ENCODE measurements at places on chromosomes 12 and 14.

- DNase-seq: no peak
Observed at GRCh38 chr14:55221968-55222367, 30.6 kb upstream of the DLGAP5 start.

DNA sequence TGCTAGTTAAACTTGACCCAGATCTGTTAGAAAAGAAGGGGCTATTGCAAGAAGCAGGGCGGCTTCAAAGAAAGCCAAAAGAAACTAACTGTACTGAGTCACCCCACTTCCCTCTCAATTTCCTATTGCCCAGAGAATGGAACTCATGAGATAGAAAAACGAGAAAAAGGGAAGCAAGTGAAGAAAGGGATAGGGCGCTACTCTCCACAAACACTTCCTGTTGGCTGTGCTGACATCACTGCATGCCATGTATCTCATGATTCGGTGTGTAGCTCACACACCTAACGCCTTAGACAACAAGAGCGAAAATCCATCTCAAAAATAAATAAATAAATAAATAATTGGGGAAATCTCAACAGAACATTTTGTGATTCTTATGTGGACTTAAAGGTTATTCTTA lies 13.0 kb upstream of the P2RX4 start:
- DNase-seq: peak; percentile 25

DNA sequence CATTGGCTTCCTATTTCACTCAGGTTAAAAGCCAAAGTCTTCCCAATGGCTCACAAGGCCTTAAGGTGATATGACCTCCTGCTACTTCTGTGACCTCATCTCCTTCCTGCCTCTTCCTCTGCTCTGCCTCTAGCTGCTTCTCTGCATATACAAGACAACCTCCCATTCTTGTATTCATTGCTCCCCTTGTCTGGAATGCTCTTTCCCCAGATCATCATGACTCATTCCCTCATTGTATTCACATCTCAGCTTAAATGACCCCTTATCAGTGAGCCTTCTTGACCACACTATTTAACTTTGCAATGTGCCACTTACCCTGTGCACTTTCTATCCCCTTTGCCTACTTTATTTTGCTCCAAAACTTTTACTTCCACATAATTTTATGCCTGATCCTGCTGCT lies 90.2 kb downstream of the PPP1R12A start:
- DNase-seq: peak; percentile 96

GRCh38 chr12:45433441-45433868 lies 217.6 kb downstream of the ANO6 start:
- DNase-seq: no peak

DNA sequence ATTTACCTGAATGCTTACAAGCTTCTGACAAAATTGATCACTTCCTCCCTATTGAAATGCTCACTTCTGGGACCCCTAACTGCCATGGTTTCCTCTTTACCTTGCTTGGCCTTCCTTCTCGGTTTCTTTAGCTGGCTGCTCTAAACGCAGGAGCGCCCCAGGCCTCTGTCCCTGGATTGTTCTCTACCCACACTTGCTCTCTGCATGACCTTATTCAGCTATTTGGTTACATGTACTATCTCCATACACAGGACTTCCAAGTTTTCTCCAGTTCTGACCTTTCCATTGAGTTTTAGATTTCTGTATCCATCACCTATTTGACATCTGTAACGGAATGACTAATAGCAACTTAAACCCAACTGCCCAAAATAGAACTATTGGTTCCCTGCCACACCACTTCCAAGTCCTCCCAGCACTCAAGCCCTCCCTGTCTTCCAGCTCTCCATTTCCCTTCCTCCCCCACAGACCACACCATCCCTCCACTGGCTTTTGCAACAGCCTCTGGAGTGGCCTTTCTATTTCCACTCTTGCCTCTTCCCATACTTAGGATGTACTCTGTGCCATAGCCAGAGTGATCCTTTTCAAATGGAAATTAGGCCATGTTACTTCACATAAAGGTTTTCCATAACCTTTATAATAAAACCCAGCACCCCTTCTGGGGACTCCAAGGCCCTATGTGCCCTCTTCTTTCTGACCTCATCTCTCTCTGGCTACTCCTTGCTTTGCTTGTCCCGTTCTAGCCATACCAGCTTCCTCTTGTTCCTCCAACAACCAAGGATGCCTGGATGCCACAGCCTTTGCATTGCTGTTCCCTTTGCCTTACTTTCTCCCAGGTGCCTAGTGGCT lies 202.2 kb downstream of the AEBP2 start:
- DNase-seq: peak; percentile 45

Data from amniotic epithelial cell (primary cell).